ENCODE measurements at places on chromosomes 7 and 10.

GRCh38 chr10:184911-185310 is 49.7 kb downstream of the ZMYND11 start:
- DNase-seq, result no peak

DNA sequence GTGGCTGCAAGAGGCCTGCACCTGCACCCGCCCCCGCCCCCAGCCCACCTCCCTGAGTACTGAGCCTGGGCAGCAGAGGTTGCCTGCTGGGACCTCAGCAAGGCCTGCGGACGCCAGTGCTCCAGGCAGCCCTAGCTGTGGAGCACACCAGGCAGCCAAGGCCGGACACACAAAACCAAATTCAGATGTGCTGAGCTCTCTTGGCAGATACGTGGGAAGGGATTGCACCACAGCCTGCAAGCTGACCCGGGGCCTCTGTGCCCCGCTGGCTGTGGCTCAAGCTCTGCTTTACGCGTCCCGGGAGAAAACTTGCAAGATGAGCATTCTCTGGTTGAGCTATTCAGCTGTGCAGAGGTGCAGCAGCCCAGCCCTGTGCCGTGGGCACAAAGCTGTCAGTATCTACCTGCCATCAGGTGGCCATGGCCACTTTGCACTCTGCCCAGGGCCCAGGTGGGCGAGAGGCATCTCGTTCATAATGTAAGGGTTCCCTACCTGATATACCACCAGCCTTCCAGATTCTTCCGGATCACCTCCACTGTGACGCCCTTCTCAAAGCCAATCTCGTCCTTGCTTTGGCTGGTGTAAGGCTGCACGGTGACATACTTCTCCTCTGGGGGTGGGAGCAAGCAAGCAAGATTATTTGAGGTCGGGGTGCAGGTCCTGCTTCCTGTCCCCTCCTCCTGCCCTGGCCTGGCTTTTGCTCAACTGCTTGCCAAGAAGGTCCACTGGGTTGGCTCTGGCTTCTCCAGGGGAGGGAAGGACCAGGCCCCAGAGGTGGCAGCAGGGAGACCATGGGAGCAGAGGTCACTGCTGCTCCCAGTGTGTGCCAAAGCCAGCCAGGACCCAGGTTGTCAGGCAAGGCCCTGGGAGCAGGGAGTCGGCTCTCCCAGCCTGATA is 123.4 kb downstream of the NEURL1 start:
- no peak for DNase-seq

GRCh38 chr10:49508654-49509053 is 30.3 kb downstream of the ERCC6 start:
- no peak for DNase-seq

- DNase-seq, result no peak
Observed at GRCh38 chr10:28468707-28469483, 64.0 kb upstream of the WAC start.

- no peak for DNase-seq
Observed at GRCh38 chr7:120114626-120115025, 158.3 kb upstream of the KCND2 start.

DNA sequence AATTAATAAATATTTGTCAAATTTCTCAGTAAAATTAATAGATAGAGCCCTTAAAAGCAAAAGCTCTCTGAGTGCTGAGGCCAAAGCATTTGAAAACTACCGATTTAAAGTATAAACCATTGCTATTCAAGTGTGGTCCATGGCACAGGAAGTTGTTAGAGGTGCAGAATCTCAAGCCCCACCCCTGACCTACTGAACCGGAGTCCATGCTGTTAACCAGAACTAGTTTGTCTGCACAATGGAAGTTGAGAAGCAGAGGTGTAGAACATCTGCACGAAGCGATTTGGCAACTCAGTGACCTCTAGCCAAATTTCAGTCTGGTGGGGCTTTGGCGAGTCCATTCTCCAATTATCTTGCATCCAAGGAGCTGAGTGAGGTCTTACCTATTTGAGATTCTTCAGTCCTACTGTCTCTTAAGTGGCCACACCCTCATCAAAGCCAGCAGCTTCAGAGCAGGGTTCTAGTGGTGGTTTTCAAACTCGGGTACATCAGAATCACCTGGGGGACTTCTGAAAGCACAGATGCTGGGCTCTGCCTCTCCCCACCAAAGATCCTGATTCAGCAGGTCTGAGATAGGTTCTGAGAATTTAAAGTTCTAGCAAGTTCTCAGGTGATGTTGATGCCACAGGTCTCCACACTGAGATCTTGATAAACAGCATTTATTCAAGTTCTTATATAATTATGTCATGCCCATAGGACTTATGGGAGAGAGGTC is 96.8 kb upstream of the SAMD8 start:
- no peak for DNase-seq

DNA sequence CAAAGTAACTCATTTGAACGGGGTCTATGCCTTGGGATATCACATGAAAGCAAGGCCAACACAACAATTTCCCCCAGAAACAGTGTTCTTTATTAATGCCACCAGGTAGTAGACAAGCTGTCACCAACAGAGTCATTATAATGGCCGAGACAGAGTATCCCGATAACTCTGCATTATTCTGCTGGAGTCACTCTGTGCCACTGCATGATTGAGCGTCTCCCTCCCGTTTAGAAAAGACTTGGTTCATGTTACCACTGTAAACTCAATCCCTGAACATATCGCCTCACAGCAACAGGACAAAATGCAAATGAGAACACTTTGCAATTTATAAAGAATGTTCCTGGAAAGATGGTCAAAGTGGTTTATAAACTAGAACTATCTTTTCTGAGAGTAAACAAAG is 932.5 kb downstream of the GATA3 start:
- no peak for DNase-seq

DNA sequence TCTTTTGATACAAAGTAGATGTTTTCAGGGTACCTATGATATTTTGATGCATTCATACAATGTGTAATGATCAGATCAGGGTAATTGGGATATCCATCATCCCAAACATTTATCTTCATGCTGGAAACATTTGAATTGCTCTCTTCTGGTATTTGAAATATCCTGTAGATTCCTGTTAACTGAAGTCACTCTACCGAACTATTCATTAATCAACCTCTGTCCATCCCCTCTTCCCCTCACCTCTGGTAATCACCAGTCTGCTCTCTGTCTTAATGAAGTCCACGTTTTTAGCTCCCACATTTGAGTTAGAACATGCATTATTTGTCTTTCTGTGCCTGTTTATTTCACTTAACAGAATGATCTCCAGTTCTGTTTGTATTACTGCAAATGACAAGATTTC is 11.3 kb downstream of the MTG1 start:
- DNase-seq, result no peak

DNA sequence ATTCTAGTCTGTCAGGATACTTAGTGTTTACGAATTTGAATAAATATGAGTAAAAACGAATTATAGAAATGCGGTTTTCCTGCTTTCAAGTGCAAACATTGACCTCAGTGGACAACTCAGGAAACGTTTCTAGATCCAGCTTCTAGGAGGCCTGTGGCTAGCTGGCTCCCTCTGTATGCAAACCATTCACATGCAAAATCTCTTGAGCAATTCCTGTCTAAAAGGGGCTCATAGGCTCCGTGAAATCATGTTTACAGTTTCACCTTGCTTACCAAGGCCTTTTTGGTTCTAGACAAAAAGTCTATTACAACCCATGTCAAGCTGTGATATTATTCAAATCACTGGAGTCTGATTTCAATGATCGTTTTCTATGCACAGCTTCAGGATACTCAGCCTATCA is 364.5 kb downstream of the DPP6 start:
- no peak for DNase-seq

DNA sequence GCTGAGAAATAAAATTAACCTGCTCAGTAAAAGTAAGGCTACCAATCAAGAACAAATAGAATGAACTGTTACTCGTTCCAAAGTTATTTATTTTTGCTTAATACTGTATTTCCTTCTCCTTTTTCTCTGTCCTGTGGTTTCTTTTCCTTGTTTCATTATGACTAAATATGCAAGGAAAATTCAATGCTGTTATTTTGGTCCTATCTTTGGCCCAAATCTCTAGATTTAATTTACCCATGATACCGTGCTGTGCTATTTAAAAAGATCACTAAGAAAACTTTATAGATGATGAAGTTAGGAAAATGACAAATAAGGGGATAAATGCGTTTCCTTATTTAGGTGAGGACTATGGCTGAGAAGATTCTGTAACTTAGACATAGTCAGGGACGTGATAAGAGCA is 45.3 kb upstream of the FAM133B start:
- no peak for DNase-seq

DNA sequence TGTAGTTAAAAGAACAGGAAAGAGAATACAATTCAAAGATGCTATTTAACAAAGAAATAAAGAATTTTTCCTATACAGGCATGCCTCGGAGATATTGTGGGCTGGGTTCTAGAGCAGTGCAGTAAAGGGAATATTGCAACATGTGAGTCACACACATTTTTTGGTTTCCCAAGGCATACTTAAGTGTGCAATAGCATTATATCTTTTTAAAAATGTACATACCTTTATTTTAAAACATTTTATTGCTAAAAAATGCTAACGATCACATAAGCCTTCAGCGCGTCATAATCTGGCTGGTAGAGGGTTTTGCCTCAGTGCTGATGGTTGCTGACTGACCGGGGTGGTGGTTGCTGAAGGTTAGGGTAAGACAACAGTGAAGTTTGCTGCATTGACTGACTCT is 54.4 kb downstream of the ESYT2 start:
- no peak for DNase-seq
